ENCODE measurements at places on chromosomes 1 and 21.

GRCh38 chr1:147717706-147718097 lies 42.7 kb downstream of the GJA5 start:
- DNase-seq = peak; percentile 50

- no peak for DNase-seq
These were observed 2.5 kb downstream of the FRRS1 start for GRCh38 chr1:99763956-99764355.

GRCh38 chr1:33257207-33257771 lies 997 bp downstream of the ZNF362 start:
- DNase-seq = no peak

DNA sequence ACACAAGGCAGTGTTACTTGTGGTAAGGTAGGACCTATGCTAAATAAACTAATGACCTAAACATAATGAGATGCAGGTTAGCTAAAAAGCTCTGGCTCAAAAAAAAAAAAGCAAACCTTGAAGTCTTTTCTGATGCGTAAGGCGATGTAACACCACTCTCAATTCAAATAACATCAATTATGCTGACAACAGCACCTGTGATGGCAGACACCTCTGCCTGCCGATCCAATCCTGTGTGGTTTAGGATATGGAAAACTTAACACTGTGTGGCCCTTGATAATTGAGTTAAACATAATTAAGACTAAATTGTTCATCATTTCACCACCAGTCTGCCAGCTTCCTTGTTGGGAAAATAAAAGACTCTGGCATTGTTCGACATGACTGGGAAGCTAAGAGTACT lies 9.1 kb downstream of the RPAP2 start:
- DNase-seq = no peak

- DNase-seq = no peak
These were observed 26.5 kb upstream of the SLC30A10 start for GRCh38 chr1:219954736-219955421.

DNA sequence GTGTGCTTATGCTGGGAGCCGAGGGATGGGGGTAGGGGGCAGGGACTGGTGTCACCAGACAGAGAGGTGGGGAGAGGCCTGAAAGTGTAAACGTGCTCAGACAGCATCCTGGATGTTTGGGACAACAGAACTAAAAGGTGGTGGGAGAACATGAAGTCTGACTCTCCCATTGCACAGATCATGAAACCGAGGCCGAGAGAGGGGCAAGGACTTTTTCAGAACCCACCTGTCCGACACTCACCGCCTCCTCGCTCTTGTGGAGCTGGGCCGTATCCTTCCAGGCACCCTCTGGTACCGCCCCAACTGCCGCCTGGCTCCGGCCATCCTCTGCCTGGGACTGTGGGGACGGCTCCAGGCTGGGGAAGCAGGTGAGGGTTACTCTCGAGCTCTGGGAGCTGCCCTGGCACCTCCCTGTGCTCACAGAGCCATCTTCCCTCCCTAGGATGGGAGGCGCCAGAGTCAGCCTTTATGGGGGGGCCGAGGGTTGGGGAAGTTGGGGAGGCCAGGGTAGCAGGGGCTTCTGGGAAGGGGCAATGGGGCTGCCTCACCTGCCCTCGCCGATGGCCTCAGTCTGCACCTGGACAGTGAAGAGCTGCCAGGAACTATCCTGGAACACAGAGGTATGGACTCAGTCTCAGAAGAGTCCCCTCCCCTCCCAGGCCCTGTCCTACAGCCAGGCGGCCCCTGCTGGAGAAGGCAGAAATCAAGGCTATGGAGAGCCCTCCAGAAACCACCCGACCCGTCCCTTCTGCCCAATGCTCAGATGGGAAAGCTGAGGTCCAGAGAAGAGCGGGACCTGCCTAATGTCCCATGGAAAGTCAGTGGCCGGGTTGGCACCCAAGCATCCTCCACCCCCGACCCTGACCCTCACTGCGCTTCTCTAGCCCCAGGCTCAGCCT lies 7.0 kb downstream of the ATP13A2 start:
- DNase-seq = no peak

DNA sequence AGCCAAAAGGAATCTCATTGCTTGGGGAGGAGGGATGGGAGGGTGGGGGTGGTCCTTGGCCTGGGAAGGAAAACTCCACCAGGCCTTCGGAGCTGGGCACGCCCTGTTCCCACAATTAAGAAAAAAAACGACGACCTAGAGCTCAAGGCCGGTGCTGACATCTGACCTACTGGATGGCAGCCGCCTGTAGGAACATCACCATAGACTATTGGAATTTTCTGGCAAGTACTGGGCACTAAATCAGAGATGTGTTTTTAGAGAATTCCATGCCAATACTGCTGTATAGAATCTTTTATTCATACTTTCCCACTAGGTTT lies 729 bp downstream of the NADK start:
- peak; percentile 39 for DNase-seq

DNA sequence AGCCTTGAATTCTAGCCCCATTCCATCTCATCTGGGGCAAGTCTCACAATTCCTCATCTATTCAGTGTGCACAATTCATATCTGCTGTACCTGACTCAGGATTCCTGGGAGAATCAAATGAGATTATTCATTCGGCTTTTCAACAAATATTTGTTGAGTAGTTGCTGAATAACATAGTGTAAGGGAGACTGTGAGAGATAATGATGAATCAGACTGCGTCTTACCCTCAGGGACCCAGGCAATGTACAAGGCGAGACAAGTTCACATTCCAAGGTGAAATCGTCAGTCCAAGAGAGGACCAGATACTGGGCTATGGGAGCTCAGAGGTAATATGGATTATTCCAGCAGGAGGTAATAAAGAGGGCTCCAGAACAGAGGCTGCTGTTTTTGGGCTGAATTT lies 67.8 kb upstream of the SMYD2 start:
- no peak for DNase-seq

- no peak for DNase-seq
These were observed 286.3 kb upstream of the LYPLAL1 start for GRCh38 chr1:218887141-218887925.

DNA sequence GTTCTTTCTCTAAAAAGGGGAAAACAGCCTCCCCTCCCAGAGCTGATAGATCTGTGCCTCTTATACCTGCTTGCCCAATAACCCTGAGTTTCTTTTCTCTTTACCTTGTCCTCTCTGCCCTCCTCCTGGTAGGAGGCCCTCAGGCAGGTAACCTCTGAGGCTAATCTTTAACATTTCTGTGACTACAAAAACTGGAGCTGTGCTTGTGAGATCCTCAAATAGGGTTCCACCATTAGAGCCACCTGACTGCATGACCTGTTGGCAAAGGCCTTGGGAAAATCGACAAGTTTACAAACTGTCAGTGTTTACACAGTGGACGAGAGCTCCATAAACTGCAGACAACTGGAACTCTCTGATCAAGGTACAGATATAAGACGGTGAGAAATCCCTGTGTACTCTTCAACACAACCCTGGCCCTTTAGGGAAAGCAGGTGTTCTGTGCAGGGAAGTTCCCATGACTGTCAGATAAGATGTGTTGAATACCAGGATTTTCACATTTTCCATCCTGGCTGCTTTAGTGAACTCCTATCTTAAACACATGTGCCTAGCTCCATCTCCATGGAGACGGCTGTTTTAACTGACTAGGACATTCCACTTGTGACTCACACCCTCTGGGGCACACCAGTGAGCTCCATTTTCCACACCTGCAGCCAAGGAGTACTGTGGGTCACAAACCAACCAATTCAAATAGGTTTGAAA lies 38.3 kb downstream of the ECE1 start:
- no peak for DNase-seq

GRCh38 chr1:204147406-204148383 lies 4.1 kb downstream of the ETNK2 start:
- DNase-seq = no peak

GRCh38 chr1:221172841-221173240 lies 293.6 kb downstream of the HLX start:
- no peak for DNase-seq

DNA sequence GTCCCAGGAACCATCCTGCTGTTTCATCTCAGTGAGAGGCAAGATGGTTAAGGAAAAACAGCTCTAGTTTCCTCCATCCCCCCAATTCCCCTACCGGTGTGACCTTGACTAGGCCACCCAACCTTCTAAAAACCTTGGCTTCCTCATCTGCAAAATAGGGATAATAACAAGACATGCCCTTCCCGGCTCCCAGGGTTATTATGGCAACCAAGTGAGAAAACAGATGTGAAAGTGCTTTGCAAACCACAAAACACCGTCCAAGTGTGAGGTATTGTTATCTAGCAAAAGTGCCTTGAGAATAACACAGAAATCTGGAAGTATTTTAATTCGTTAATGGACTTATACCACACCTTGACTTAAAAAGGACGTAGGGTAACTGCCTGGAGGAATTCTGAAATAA lies 62.7 kb downstream of the ITPKB start:
- no peak for DNase-seq

DNA sequence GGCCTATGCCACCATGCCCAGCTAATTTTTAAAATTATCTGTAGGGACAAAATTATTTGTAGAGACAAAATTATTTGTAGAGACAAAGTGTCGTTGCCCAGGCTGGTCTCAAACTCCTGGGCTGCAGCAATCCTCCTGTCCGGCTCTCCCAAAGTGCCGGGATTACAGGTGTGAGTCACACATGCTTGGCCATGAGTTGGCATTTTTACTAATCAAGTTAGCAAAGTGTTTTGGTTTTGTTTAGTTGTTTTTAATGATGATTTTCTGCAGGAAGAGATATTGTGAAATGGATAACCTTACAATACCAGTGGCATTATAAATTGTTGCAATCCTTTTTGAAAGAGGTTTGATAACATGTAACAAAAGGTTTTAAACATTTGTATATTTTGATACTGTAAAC lies 65.3 kb upstream of the MAGI3 start:
- no peak for DNase-seq

- no peak for DNase-seq
These were observed 21.4 kb downstream of the NEK2 start for GRCh38 chr1:211653959-211654496.

DNA sequence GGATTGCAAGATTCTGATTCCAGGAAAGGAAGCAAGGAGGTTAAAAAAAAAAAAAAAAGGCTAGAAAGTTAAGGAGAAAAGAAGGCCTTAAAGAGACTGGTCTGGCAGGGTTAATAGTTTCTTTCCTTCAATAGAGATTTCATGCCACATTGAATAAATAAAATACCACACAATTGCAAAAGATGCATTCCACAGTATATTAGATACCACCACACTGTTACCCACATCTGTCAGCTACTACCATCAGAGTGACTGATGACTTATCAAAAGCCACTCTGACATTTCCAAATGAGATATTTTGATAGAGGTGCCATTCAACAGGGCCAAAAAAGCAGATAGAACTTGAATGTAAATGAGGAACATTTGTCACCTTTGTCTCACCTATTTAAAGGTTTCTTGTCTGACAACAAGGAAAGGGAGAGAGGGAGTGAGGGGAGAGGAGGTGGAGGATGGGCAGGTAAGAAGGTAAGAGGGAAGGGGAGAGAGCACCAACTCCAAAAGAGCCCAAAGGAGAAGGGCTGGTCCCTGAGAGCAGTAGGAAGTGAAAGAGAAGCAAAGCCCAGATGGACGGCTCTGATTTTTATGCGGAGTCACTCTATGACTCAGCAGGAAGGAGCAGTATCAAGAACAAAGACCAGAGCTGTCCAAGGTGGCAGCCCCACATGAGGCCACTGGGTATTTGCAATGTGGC lies 38.3 kb downstream of the LRRN2 start:
- peak; percentile 49 for DNase-seq

DNA sequence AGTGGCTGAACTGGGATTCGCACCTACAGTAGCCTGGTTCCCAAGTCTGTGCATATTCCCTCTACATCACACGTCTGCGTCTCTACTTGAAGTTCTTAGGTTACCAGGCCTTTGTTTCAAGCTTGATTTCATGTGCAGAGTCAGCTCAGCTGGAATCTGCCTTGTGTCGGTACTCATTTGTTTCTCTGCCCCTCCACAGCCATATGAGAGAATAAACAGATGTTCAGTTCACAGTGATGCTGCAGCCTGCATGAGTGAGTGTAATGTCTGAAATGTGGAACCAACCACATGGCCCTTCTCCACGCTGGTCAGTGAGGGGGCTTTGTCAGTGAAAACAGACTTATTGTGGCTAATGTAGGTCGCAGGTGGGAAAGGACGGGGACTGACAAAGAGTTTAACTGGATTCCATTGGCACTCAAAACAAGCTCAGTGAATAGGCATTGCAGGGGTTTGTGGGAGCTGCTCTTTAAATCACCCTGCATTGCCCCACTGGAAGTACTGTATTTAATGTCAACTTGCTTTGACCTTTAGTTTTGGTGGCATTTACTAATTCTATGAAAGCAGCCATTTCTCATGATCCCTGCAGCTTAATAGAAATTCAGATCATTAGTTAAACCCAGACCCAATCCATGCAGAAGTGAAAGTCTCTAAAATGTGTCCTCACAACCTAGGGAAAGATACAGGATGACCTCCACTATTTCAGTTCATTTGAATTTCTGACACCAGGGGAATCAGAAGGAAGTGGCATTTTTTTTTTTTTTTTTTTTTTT lies 136.4 kb upstream of the FAM78B start:
- no peak for DNase-seq

DNA sequence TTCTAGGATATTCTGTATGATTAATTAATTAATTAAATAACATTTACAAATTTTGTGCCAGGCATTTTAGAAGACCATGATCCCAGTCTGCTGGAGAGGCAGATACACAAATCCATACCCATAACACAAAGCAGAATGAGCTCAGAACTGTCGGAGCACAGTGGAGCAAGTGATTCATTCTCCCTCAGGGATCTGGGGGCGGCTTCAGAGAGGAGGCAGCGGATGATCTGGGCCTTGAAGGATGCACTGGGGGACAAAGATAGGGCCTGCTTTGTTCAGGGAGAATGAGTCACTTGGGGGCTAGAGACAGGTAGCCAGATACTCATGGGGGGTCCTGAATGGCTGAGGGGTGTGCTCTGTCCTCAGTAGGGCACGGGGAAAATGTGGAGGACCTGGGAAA lies 50.9 kb upstream of the TRABD2B start:
- no peak for DNase-seq

- no peak for DNase-seq
These were observed 92.1 kb upstream of the C1orf174 start for GRCh38 chr1:3992103-3992556.

DNA sequence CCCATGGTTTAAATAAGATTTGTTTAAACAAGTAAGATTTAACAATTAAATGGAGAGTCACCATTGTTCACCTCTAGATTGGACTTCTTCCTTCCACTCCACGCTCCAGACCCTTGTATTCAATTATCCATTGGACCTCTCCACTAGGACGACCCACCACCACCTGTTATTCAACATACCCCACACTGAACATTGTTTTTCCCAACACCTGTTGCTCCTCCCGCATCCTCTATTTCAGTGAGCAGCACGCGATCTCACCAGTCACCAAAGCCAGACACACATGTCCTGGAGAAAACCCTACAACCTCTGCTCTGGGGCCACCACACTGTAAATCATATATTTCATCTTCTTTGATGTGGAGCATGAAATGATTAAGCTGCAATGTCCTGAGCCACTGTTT lies 28.6 kb downstream of the ATP8B2 start:
- no peak for DNase-seq

DNA sequence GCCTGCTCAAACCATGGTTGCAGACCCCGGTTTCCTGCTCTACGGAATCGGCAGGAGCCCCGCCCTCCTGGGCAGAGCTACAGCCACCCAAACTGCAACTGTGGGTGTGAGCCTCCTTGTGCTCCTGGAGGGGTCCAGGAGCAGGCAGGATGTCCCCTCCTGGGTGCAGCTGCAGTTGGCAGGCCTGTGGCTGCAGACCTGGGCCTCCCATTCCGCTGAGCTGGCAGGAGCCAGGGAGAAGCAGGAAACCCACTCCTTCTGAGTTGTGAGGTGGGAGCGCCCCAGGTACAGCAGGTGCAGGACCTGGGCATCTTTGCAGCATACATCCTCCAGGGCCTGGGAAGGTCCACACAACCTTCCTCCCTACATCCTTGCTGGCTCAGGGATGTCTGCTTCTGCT lies 578.7 kb upstream of the USP24 start:
- DNase-seq = no peak

GRCh38 chr1:246969621-246970020 lies 37.9 kb upstream of the AHCTF1 start:
- DNase-seq = peak; percentile 34

All from CMK (cell line).